ENCODE measurements at places on chromosomes 4 and X.

- no peak for DNase-seq
These were observed 5.8 kb upstream of the TMEM31 start for GRCh38 chrX:103704863-103705262.

GRCh38 chrX:136694431-136695087 is 46.6 kb downstream of the CD40LG start:
- no peak for DNase-seq

DNA sequence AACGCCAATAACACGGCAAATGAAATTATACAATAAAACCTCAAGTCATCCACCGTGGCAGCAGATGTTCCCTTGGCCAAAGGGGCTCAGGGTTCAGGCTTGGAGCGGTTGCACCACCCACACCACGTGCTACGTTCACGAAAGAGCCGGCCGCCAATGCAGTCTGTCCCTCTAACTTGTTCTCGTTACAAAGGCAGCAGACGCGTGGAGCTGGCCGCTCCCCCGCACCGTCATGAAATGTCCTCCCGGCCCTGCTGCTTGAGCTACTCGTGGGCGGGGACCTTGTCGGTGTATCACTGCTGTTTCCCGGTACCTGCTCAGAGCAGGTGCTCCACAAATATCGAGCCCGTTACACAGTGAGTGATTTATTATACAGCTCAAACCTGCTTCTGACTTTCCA is 36.4 kb upstream of the MAN2B2 start:
- DNase-seq, result no peak

- no peak for DNase-seq
These were observed 106.3 kb downstream of the USP46 start for GRCh38 chr4:52552778-52553177.

DNA sequence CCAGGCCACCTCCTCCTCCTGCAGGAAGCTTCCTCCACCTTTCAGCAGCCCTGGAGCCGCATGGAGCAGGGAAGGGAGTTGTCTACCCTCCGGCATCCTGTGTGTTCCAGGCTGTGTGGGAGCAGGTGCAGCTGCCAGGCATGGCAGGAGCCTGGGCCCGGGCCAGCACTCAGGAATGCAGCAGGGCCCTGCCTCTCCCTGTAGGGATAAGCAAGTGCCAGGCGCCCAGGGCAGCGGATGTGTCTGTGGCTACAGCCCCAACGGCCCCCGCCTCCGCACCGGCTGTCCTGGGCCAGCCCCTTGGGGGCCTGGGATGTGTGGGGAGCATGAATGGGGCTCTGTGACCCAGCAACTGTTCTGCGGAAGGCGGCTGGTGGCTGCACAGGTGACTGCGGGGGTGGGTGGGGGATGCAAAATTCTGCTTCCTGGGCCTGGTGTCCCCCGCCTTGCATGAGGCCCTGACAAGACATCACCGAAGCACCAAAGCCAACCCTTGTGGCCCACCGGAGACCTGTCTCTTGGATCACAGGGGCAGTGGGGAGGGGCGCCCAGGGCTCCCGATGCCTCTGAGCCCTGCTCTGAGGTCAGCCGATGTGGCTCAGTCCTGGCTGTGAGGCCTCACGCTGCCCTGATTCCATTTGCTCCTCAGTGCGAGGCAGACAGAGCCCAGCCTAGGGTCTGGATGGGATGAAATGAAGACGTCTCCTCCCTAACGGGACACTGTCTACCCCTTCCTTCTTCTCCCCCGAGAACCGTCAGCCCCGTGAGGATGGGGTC is 1.4 kb upstream of the DOK7 start:
- no peak for DNase-seq

- peak; percentile 58 for DNase-seq
These were observed 2.1 kb upstream of the FAT1 start for GRCh38 chr4:186725469-186726425.

DNA sequence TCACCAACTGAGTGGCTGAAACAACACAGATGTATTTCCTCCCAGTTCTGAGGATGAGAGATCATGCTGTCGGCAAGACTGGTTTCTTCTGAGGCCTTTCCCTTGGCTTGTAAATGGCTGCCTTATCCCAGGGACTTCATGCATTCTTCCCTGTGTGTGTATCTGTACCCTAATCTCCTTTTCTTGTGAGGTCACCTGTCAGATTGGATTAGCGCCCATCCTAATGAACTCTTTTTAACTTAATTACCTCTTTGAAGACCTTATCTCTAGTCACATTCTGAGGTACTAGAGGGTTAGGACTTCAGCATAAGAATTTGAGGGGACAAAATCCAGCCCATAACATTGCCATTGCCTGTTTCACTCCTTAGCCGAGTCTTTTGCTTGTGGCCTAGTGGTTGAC is 59.5 kb upstream of the TMEM150C start:
- no peak for DNase-seq

- DNase-seq, result peak; percentile 78
These were observed 17.6 kb upstream of the WFS1 start for GRCh38 chr4:6252051-6252450.

DNA sequence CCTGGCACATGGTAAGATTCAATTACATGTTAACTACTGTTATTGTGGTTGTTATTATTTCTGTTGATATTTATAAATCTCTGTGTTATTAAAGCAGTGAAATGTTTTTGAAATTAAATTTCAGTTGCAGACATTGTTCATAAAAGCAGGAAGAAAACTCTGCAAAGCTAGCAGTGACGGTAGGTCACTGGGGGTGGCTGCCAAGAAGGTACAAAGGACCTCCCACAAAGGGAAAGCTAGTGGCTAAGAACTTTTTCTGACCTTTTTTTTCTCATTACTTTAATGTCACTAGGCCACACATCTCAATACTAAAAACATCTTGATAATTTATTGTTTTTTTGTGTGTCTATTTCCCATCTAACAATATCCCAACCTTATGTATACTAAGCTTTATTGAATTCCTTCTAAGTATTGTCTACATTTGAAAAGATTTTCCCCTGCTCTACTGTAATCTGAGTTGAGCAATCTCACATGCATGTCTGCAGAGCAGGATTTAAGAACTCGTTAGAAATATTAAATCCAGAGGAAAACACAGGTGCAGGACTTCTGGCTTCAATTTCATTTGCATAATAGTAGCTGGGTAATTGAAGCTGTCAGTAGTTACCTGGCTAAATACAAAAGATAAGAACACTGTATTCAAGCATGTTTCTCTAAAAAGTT is 197.3 kb downstream of the CFAP299 start:
- DNase-seq, result no peak

GRCh38 chr4:128823025-128823661 is 13.6 kb downstream of the JADE1 start:
- no peak for DNase-seq

GRCh38 chr4:114088481-114088880 is 109.0 kb upstream of the ARSJ start:
- no peak for DNase-seq

DNA sequence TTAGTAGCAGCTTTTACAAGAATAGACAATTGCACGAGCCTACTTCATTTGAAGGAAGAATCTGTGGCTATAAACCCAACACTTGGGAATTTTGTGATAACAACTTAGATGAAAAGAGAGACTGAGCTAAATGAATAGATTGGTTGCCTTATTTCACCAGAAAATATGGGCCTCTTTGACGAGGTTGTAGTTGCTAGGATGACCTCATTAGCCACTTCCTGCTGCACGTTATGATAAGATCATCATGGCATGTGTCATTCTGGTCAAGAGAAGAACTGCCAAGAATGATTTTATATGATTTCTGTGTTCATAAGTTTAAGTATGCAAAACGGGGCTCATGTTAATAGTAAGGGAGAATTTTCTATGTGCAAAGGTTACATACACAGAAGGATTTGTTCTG is 321.9 kb upstream of the GIMD1 start:
- no peak for DNase-seq

DNA sequence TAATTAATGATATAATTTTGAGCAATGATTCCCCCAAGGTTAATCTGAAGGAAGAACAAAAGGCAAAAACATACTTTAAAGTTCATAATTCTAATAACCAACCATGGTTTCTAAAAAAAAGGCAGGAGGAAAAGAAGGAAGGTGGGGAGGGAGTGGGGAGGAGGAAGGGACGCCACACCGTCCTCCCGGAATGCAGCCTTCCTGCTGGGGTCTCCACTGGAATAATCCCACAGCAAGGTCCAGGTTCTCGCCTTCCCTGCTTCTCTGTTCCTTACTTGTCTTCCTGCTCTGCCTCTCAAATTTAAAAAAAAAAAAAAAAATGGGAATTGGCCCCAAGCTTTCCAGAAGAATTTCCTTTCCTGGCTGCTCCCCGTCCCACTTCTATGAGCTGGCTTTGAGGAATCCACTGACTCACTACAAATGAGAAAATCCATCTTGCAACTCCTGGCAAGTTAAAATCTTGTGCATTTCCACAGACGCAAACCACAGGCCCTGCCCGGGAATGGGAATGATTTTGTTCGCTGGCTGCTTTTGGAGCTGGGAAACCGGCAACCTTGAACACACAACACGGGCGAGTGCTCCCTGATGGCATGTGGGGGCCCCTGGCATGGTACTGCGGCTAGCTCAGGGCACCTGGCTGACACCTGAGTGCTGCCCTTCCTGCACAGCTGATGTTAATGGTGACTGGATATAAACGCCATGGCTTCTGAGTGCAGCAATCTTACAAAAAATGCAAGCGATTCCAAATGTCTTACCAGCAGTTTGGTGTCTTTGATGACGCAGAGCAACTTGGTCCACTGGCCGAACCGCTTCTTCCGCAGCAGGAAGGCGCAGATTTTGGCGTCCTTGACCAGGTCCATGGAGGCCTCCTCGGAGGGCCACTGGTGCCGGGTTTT is 97.0 kb downstream of the AFAP1 start:
- no peak for DNase-seq

DNA sequence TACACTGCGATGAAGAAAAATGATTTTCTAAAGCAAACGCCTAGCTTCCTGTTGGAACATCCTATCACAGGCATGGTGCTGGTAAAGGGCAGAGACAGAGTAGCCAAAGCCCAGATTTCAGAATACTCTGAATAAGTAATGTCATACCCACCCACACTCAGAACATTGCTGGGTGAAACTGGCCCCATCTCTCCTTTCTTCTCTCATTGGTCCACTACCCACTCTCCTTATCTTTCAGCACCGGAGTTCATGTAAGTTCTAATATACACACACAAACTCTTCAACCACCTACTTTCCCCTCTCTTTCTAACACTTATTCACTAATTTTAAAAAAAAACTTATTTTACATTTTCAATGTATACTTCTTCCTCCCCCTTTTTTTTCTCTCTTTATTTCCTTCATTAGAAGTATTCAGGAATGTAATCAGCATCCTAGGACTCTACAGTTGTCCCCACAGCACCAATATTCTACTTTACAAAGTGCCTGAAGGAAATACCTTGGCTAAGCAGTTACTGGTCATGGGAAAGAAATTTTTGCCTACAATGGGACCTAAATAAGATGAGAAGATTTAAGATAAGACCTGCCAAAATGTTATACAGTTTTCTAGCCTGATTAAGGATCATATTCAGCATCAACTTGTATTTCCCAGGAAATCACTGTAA is 63.0 kb downstream of the SEC24D start:
- DNase-seq, result no peak

- no peak for DNase-seq
These were observed 230.4 kb downstream of the CRLF2 start for GRCh38 chrX:981791-982626.

Measured in C1 segment of cervical spinal cord (tissue), 14 donors.